ENCODE measurements at places on chromosomes 3 and 15. TPM values are rescaled to one million over a fixed set of nuclear protein-coding genes. Genes with fewer than 3 reads are reported as not detected.

ATP1B3 gene
- polyA plus RNA-seq: 73.4 TPM

FEZF2 gene
- not detected for polyA plus RNA-seq

HRG gene
- polyA plus RNA-seq: not detected

KAT2B gene
- 4.8 TPM for polyA plus RNA-seq

PLA2G4D gene
- not detected for polyA plus RNA-seq

ZIC1 gene
- not detected for polyA plus RNA-seq

TRAT1 gene
- polyA plus RNA-seq: 4.3 TPM

Measured in IgD-negative memory B cell (primary cell).